ENCODE measurements at places on chromosomes 4 and X.

- no peaks in the 10 kb centered on the region for H3K27me3 ChIP-seq
- no peaks in the 10 kb centered on the region for H3K4me1 ChIP-seq
- H3K4me3 ChIP-seq, result no peak overlapping the region
- no peak for DNase-seq
- H3K27ac ChIP-seq, result no peak overlapping the region
Observed at GRCh38 chrX:17705211-17705610, 32.1 kb upstream of the SCML1 start.

- DNase-seq, result no peak
- H3K4me1 ChIP-seq, result no peaks in the 10 kb centered on the region
- H3K4me3 ChIP-seq, result no peak overlapping the region
- no peak overlapping the region for H3K27ac ChIP-seq
- no peaks in the 10 kb centered on the region for H3K36me3 ChIP-seq
- H3K27me3 ChIP-seq, result no peaks in the 10 kb centered on the region
Observed at GRCh38 chr4:157293673-157294072, 73.1 kb downstream of the GRIA2 start.

GRCh38 chr4:8159537-8160232 is 1.1 kb upstream of the ABLIM2 start:
- H3K36me3 ChIP-seq, result peaks cover 6% of the 10 kb centered on the region
- H3K27ac ChIP-seq, result peak overlapping the region; percentile 51
- peaks cover 17% of the 10 kb centered on the region for H3K4me1 ChIP-seq
- no peak for DNase-seq
- peak overlapping the region; percentile 97 for H3K4me3 ChIP-seq

GRCh38 chrX:3271834-3272186 is 74.6 kb downstream of the MXRA5 start:
- no peak overlapping the region for H3K27ac ChIP-seq
- H3K36me3 ChIP-seq, result no peaks in the 10 kb centered on the region
- no peaks in the 10 kb centered on the region for H3K27me3 ChIP-seq
- H3K4me3 ChIP-seq, result no peak overlapping the region
- H3K4me1 ChIP-seq, result no peaks in the 10 kb centered on the region
- no peak for DNase-seq

DNA sequence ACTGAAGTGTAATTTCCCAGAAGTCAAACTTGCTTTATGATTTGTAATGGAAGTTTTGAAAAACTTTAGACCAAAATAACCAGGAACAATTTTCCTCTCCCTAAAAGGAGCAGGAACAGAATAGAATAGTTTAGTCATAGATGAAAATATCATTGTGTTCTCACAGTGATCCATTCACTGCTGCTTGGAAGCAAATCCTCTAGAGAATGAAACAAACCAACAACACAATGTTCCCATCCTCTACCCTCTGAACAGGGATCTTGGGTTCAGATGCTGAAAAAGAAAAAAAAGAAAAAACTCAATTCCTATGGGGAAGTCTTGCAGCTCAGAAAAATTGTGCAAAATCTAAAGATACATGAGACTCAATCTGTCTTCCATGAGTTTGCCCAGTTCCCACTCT is 12.2 kb downstream of the DSPP start:
- H3K4me3 ChIP-seq, result no peak overlapping the region
- peaks cover 15% of the 10 kb centered on the region for H3K27me3 ChIP-seq
- no peak overlapping the region for H3K27ac ChIP-seq
- H3K4me1 ChIP-seq, result no peaks in the 10 kb centered on the region
- H3K36me3 ChIP-seq, result no peaks in the 10 kb centered on the region

GRCh38 chr4:2306773-2307410 is 45.0 kb upstream of the MXD4 start:
- no peaks in the 10 kb centered on the region for H3K27me3 ChIP-seq
- no peak overlapping the region for H3K27ac ChIP-seq
- peaks cover 2% of the 10 kb centered on the region for H3K36me3 ChIP-seq
- no peaks in the 10 kb centered on the region for H3K4me1 ChIP-seq
- H3K4me3 ChIP-seq, result no peak overlapping the region
- no peak for DNase-seq

DNA sequence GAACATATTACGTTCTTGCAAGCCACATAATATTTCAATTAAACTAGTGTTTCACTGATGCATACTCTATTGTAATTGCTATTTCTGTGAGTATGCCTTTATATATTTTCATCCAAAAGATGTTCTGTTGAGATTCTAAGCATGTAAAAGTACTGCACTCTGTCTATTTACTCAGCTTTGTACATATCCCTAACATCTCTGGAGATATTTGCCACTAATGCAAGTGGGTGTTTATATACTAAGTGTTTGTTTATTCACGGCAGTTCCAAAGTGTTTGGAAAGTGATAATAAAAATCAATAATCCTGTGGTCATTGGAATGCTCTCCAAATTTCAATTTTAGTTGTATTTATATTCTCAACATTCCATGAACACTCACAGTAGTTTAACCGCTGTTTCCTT is 1989.0 kb downstream of the C4orf33 start:
- no peak overlapping the region for H3K4me3 ChIP-seq
- H3K4me1 ChIP-seq, result no peaks in the 10 kb centered on the region
- H3K36me3 ChIP-seq, result peaks cover 1% of the 10 kb centered on the region
- H3K27ac ChIP-seq, result no peak overlapping the region
- DNase-seq, result no peak

DNA sequence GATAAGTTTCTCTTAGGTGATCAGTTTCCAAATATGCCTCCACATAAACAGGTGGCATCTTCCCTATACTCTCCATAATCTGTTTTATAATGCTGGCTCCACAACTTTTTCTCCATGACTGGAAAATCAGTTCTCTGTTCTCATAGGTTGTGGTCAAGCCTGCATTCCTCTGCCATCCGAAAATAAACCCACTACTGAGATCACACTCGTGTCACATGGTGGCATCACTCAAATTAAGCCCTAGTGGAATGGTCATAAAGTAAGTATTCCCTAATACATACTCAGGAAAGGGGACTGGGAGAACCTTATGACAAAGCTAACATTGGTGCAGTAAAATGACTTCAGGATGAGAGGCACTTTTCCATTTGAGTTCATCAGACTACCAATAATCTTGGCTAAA is 37.6 kb downstream of the MAGED4B start:
- no peaks in the 10 kb centered on the region for H3K4me1 ChIP-seq
- H3K27ac ChIP-seq, result no peak overlapping the region
- no peak for DNase-seq
- H3K36me3 ChIP-seq, result no peaks in the 10 kb centered on the region

DNA sequence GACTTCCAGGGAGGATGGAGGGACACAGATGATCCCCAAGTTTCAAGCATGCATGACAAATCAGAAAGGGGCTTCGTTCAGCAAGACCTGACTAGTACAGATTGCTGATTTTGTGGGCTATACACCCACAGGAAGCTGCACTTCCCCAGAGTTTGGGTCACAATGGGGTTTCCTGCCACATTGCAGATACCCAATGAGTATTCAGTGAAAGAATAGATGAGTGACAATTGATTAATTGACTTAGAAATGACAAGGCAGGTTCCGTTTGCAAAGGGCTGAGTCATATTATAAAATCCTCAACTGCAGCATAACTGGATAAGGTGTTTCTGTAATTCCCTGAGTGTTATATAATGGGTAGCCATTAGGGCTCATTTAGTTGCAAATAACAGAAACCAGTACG is 146.6 kb upstream of the TBL1X start:
- H3K4me3 ChIP-seq, result no peak overlapping the region
- DNase-seq, result no peak
- H3K4me1 ChIP-seq, result peaks cover 13% of the 10 kb centered on the region
- peaks cover 4% of the 10 kb centered on the region for H3K36me3 ChIP-seq

DNA sequence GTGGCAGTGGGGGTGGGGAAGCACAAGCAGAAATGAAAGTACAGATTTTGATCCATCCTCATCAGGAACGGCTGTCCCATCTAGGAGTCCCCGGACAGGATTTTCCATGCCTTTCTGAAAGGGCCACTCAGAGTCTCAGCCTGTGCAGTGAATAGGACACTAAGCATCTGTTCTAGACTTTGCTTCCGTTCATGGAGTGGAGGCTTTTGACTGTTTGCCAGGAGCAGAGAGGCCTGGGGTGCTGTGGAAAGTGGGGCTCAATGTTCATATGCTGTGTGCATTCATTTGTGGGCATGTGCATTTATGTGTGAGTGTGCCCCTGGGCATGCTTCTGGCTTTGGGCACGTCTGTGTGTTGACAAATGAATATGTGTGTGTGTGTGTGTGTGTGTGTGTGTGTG is 25.6 kb upstream of the MAMLD1 start:
- H3K27ac ChIP-seq, result no peak overlapping the region
- H3K36me3 ChIP-seq, result no peaks in the 10 kb centered on the region
- H3K27me3 ChIP-seq, result no peaks in the 10 kb centered on the region
- no peak for DNase-seq

- DNase-seq, result no peak
- peaks cover 26% of the 10 kb centered on the region for H3K27me3 ChIP-seq
- H3K36me3 ChIP-seq, result no peaks in the 10 kb centered on the region
- H3K4me1 ChIP-seq, result no peaks in the 10 kb centered on the region
Observed at GRCh38 chr4:76499461-76499860, 64.4 kb downstream of the SHROOM3 start.

GRCh38 chrX:98203800-98204199 is 1320.1 kb downstream of the RPA4 start:
- no peak overlapping the region for H3K27ac ChIP-seq
- no peak overlapping the region for H3K4me3 ChIP-seq
- no peak for DNase-seq
- no peaks in the 10 kb centered on the region for H3K36me3 ChIP-seq
- no peaks in the 10 kb centered on the region for H3K27me3 ChIP-seq
- H3K4me1 ChIP-seq, result no peaks in the 10 kb centered on the region

GRCh38 chrX:72001471-72001870 is 90.8 kb downstream of the NHSL2 start:
- no peak for DNase-seq
- H3K36me3 ChIP-seq, result no peaks in the 10 kb centered on the region
- H3K4me3 ChIP-seq, result no peak overlapping the region
- H3K27me3 ChIP-seq, result peaks cover under 1% of the 10 kb centered on the region
- H3K4me1 ChIP-seq, result peaks cover 6% of the 10 kb centered on the region

DNA sequence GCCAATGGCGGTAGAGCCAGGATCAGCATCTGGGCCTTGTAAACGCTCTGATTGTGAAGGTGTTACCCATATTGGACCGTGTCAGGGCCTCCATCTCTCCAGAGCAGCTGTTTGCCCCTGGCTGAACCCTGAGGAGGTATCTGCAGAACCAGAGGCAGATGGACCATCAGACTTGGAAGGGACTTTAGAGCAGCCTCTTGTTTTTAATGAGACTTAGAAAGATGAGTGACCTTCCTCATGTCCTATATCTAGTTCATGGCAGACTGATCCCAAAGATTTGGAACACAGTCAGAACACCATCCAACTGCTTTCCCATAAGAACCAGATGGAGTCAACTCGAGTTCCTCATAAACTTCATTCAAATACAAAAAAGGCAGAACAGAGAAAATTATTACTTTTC is 135.1 kb upstream of the MSX1 start:
- no peak for DNase-seq
- no peak overlapping the region for H3K27ac ChIP-seq
- H3K36me3 ChIP-seq, result peaks cover 2% of the 10 kb centered on the region
- no peak overlapping the region for H3K4me3 ChIP-seq

- no peak for DNase-seq
- H3K4me1 ChIP-seq, result no peaks in the 10 kb centered on the region
- no peak overlapping the region for H3K27ac ChIP-seq
- no peak overlapping the region for H3K4me3 ChIP-seq
- peaks cover 32% of the 10 kb centered on the region for H3K27me3 ChIP-seq
- H3K36me3 ChIP-seq, result peaks cover 1% of the 10 kb centered on the region
Observed at GRCh38 chr4:183808097-183808456, 97.0 kb upstream of the STOX2 start.

- H3K4me1 ChIP-seq, result no peaks in the 10 kb centered on the region
- no peak for DNase-seq
- no peak overlapping the region for H3K27ac ChIP-seq
- H3K36me3 ChIP-seq, result no peaks in the 10 kb centered on the region
- no peaks in the 10 kb centered on the region for H3K27me3 ChIP-seq
Observed at GRCh38 chr4:93791570-93792195, 36.9 kb upstream of the ATOH1 start.

GRCh38 chr4:38101563-38101962 is 141.4 kb downstream of the PTTG2 start:
- peak overlapping the region; percentile 41 for H3K27ac ChIP-seq
- no peak for DNase-seq
- H3K4me3 ChIP-seq, result no peak overlapping the region
- H3K36me3 ChIP-seq, result peaks cover 31% of the 10 kb centered on the region

- H3K4me1 ChIP-seq, result no peaks in the 10 kb centered on the region
- no peak overlapping the region for H3K4me3 ChIP-seq
- H3K27ac ChIP-seq, result no peak overlapping the region
- no peak for DNase-seq
Observed at GRCh38 chrX:47802589-47802988, 34.1 kb upstream of the ZNF81 start.

DNA sequence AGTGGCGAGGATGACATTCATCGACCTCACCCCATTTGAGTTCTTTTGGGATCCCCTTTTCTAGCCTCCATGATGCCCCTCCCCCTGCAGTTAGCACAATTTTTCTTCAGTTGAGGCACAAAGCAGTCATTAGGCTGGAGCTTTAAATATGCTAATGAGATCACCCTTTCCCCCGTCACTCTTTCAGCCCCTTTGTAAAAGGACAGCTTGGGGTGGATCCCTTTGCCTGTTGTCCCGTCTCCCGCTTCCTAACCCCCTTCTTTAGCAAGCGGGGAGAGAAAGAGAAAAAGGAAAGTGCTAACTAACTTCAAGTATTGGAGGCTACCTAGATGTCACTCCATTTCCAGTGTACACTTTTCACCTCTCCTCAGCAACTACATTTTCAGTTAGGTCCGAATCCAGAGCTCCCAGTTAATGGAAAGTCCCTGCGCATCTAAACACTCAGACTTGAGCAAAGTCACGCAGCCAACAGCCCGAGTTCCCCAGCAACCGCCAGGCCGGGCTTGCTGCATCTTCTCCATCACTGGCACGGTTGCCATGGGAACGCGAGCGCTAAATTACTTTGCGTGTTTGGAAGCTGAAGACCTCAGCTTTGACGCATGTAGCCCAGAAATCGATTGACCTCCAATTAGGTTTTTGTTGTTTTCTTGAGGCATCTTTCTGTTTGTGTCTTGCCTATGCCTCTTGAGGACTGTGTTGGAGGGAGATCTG is 76.8 kb downstream of the RTL5 start:
- peak overlapping the region; percentile 70 for H3K27ac ChIP-seq
- peaks cover 16% of the 10 kb centered on the region for H3K4me1 ChIP-seq
- no peak overlapping the region for H3K4me3 ChIP-seq

DNA sequence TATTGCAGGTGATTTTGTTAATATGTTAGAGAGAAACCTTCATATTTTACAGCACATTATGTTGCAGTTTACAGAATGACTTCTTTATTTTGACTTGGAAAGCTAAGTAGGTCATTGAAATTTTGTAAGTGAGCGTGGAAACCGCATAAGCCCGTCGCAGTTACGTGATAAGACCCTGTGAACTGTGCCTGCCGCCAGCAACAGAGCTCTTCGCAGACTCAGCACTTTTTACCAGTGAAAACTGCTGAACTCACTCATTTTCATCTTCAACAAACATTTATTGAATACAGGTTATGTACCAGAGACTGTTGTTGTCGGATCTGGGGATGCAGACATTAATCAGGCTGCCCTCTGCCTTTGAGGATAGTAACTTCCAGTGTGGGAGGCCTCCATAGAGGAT is 355.7 kb downstream of the HS3ST1 start:
- no peak overlapping the region for H3K27ac ChIP-seq
- no peaks in the 10 kb centered on the region for H3K27me3 ChIP-seq
- H3K4me3 ChIP-seq, result no peak overlapping the region

Measured in central memory CD8-positive, alpha-beta T cell (primary cell).